ENCODE measurements at places on chromosomes 5 and 9. TPM values are rescaled to one million over a fixed set of nuclear protein-coding genes. Genes with fewer than 3 reads are reported as not detected.
A peak's percentile ranks its signal among the peaks of the same experiment; 100 is the strongest.

The MARCOL gene
- total RNA-seq = not detected

The PCDHB15 gene
- total RNA-seq = not detected

The IFNA10 gene
- total RNA-seq = not detected

The NEURL1B gene
- total RNA-seq = 0.95 TPM

The N4BP3 gene
- 0.86 TPM for total RNA-seq

The PCDHB2 gene
- 13.8 TPM for total RNA-seq

The ZFAND5 gene
- total RNA-seq = 88.8 TPM

The TEX48 gene
- not detected for total RNA-seq

The MARVELD2 gene
- total RNA-seq = 12.5 TPM

The TXNDC8 gene
- total RNA-seq = not detected

The C9orf153 gene
- 1.9 TPM for total RNA-seq

The IL13 gene
- not detected for total RNA-seq

DNA sequence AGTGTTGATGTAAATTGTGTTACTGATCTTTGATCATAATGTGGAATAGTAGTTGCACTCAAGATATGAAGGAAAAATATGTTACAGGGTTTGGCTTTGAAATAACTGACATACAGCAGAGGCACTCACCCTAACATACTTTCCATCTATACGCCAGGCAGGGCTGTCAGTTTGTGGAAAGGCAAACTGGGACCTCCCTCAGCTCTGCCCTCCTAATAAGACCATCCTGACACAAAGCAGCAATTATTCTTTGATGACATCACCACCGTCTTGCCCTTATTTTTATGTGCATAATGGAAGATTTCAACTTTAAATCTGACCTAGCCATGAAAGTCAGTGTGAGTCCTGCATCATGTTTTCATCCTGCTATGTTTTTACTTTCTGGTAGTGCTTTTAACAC, 42.9 kb downstream of the ITGA1 start:
- DNase-seq = no peak

- peak; percentile 31 for DNase-seq
These were observed 309.1 kb downstream of the SPOCK1 start for GRCh38 chr5:137190031-137190430.

DNA sequence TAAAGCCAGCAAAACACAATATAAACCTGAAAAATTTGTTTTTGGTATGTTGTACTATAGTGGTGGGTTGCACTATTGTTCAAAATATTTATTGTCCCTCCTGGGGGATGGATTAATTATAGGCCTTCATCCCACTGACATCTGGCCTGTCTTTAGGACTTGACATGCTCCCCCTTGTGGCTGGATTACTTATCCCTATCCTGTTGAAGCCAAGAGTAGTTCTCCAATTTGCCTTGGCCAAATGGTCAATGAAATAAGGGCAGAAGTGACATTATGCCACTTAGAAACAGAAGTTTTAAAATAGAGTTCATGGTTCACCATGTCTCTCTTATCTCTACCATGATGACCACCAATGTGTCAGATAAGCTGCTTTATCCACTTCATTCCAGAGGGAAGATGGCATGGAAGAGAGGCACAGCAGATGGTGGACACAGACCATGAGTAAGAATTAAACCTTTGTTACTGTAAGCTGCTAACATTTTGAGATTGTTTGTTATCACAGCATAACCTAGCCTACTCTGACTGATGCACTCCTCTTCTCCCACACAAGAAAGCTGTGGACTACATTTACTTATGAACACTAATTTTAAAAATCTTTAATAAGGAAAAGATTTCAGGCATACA, 29.2 kb upstream of the ARHGEF28 start:
- peak; percentile 62 for DNase-seq

GRCh38 chr5:54832858-54833257, 152.5 kb downstream of the ESM1 start:
- DNase-seq = no peak

DNA sequence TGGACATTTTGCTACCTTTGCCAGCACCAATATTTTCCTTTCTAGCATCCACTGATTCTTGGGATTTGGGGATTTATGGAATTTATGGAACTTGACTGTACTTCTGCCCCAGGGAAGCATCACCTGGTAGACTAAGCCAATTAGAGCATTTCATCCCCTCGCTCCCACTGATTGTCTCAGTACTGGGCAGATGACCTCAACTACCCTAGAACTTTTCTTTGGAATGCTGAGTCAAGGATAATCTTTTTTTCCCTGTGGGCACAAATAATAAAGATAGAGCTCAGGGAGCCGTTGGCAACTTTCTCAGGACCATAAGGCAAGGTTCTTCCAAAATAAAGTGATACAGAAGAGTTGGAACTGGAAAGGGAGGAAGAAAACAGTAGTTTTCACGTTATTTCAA, 438.4 kb downstream of the PLK2 start:
- no peak for DNase-seq

DNA sequence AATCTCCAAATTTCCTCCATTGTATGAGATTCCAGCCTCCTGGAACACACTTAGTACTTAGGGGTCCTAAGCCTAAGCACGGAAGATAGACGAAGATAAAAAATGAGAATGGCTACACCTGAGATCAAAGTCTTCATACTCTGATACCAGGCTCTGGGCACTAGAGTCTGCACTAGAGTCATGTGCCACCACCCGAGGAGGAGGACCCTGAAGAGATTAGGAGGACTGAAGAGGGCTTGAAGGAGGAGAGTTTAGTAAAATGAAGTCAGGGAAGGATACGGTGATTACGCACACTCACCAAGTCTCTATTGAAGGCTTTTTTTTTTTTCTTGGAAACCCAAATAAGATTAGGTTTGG, 573 bp upstream of the SPATA24 start:
- DNase-seq = no peak

DNA sequence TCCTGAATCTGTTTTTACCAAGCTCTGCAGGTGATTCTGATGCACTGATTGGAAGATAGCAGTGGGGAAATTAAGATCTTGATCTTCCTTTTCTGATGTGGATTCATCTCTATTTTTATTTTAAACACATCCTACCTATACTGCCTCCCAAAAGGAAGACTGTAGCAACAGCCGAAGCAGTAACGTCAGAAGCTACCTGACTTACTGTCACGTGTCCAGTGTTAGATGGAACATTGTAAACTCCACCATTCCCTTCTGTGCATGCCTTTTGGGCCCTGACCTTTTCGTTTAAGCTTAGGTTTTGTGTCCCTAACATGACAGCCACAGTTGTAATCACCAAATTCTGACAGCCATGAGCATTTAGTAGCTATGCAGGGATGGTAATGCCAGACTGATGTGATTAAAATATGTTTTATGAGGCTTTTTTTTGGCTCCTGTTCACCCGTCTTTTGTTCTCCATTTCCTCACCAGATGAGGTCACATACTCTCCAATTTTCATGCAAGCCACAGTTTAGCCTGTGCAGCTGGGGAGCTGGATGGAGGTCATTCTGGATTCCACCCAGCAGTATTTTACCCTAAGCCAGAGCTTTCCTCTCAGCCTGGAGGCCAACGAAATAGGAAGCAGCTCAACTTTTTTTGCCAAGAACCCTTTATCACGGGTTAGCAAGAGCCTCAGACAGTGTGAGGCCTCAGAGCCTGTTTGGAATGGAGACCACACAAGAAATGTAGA, 15.6 kb upstream of the FOXD1 start:
- no peak for DNase-seq

DNA sequence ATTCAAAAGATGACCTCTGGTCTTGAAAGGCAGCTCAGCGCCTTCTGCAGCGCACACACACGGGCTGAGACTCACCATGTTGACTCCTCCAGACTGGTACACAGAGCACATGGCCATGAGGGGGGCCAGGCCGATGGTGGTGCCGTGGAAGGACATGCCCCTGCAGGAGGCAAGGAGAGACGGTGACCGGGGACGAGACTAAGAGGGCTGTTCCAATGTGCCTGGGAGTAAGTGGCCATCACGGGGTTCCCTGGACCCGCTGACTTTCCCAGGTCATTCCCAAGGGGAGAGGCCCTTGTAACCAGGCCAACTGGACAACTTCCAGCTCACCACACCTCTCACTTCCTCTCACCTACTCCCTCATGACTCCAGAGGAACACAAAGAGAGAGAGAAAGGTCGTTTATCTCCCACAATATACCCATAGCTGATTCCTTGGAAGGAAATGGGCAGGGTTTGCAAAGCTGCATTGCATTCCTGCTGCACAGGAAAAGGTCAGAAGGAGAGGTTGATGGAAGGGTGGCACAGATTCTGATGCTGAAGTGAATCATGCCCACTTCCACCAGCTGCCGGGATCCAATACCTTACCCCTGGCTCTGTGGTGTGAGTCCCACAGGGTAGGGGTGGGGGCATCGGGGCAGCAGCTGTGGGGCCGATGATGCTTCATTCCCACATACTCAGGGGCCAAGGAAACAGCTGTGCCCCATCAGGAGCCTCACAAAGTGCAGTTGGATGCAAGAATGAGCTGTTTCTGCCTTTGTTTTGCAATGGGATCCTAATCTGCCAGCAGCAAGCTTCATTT, 47.2 kb downstream of the NIPAL4 start:
- DNase-seq = peak; percentile 65

DNA sequence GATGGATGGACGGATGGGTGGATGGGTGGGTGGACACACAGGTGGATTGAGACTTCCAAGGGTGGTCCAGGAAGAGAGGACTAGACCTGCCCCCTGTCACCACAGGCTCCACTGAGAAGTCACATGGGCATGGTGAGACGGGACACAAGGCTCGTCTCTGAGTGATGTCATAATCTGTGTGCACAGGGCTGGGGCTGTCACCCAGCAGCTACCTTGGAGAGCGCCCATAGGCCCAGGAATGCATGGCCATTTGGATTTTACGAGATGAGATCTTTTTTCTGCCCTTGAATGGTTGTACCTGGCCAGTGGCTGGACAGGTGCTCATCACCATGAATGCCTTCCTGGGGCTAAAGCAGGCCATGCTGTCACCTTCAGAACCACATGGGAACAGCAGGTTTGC, 3.1 kb downstream of the OLFM1 start:
- DNase-seq = no peak

DNA sequence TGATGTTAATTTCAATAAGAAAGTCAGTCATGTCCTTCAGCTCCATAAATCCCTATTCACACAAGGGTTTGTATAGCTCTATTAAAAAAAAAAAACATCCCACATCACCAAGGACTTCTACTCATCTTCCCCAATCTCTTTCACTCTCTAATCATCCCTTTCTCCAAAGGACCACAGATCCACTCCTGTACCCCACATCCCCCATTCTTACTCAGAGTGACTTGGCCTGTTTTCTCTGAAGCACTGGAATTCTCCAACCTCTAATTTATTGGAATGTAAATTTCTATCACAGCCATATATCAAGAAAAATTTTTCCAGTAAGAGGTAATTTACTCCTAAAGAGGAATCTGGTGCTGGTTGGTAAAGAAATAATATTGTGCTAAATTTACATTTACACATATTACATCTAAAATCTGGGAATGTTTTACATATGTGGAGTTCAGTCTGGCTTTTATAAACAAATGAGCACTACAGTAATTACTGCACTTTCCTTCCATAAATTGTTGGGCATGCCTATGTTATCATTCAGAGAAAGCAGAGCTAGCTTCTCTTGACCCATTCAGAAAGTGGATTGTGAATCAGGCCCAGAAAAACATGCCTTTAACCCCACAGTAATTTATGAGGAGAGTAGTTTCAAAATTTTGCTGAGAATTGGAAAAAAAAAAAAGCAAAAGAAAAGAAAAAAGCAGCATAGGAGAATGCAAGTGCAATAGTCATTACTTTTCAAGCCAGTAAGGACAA, 399.5 kb upstream of the TNC start:
- DNase-seq = no peak

DNA sequence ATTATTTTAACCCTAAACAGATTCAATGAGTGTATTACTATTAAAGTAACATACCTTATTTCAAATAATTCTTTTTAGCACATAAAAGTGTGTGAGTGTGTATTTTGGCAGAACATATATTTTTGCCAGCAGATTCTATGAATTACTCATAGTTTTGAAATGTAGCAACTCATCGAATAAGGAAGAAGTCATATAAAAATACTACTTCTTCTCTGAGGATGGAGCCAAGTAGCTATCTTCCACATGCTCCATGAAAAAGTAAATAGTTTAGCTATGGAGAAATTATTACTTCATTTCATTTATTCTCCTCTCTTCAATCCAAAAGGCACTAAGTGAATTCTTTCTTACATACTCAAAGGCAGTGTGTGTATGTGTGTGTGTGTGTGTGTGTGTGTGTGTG, 1090.4 kb upstream of the CDH6 start:
- DNase-seq = peak; percentile 82

GRCh38 chr5:147406636-147407035, 103.2 kb downstream of the DPYSL3 start:
- no peak for DNase-seq

- DNase-seq = no peak
These were observed 245.9 kb downstream of the SH3GL2 start for GRCh38 chr9:17824616-17825264.

GRCh38 chr5:72314571-72315172, 5.4 kb downstream of the MRPS27 start:
- DNase-seq = peak; percentile 60

- DNase-seq = no peak
These were observed 287.8 kb upstream of the TMEM161B start for GRCh38 chr5:88556406-88556805.

GRCh38 chr9:136541709-136542108, 4.1 kb downstream of the NOTCH1 start:
- no peak for DNase-seq

GRCh38 chr5:19886123-19886917, 101.7 kb downstream of the CDH18 start:
- peak; percentile 54 for DNase-seq

DNA sequence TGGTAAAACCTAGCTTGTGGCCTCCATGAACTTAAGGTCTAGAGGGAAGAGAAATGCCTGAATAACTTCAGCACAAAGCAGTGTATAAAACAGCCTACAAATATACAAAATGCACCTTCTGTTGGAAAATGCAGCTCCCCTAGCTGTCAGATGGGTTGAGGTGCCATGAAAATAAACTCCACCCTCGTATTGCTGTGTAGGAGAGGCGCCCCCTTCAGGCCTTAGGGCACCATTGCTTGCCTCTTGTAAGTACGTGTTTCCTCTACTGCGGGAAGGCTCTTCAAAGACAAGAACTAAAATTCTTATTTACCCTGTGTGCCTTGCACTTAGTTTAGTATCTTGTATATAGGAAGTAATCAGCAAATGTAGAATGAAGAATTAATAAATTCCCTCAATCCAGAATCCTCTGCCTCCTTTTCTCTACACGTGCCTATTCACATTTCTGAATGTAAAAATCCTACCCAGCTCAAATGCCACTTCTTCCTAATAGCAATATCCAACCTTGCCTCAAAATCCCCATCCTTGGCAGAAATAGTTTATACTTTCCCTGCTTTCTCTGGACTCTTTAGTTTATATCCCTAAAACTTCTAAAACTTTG, 393.7 kb upstream of the PDE4D start:
- peak; percentile 65 for DNase-seq

All from PC-3 (cell line).